Hematopoietic multipotent progenitor cell treated with erythropoietin and hydrocortisone succinate and interleukin-3 and kit ligand, for 4 days (in vitro differentiated cells): ENCODE measurements at places on chromosomes 4 and X.
A peak's percentile ranks its signal among the peaks of the same experiment; 100 is the strongest.

- DNase-seq, result peak; percentile 33
Measured at GRCh38 chr4:184924516-184924915, 93.8 kb upstream of the HELT start.

GRCh38 chr4:14767142-14767541 is 235.1 kb upstream of the CPEB2 start:
- DNase-seq, result no peak

DNA sequence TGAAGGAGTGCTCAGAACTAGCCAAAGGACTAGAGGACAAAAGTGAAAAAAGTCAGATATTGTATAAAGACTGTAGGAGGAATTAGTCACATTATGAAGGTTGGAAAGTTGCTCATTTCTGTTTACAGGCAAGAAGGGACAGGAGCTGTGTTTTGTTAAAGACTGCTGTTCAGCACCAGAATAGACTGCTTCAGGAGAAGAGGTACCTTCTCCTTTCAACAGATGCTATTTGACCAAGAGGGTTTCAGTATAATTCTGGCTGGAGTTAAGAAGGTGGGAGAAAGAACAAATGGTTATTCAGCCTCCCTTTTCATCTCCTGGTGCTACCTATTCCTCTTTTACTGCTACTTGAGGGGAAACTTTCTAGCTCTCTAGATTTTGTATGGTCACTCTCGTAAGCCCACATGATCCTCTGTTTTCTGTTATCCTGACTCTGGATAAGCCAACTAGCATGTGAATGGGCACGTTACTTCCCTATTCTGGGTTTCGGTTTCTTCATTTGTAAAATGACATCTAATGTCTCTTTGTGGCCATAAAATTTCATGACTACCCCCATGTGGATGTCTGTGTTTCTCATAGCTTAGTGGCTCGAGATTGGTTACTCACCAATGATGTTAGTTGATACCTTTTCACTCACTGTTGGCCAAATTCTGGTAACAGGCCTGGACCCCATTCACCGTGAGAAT is 68.9 kb downstream of the SH2D1A start:
- peak; percentile 14 for DNase-seq

DNA sequence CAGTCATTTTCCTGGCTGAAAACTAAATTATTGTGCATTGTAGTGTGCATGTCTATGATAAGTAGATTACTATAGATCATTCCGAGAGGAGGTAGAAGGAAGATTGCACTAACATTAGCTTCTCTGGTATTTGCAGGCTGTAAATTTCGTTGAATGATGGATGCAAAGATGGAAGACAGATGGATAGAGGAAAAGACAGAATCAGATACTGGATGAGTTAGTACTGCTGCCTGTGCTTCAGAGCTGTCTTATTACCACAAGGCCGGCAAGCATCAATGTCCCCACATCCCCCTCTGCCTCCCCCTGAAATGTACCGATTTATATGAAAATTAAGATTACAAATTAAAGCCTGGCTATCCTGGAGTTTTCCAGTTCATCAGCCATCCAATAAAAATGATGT is 17.7 kb downstream of the NAA11 start:
- DNase-seq, result no peak

GRCh38 chr4:52376132-52376704 is 282.9 kb downstream of the USP46 start:
- peak; percentile 77 for DNase-seq

GRCh38 chr4:182854466-182854865 is 62.7 kb downstream of the DCTD start:
- peak; percentile 27 for DNase-seq

GRCh38 chrX:1449823-1450149 is 2.9 kb downstream of the ASMTL start:
- DNase-seq, result no peak

DNA sequence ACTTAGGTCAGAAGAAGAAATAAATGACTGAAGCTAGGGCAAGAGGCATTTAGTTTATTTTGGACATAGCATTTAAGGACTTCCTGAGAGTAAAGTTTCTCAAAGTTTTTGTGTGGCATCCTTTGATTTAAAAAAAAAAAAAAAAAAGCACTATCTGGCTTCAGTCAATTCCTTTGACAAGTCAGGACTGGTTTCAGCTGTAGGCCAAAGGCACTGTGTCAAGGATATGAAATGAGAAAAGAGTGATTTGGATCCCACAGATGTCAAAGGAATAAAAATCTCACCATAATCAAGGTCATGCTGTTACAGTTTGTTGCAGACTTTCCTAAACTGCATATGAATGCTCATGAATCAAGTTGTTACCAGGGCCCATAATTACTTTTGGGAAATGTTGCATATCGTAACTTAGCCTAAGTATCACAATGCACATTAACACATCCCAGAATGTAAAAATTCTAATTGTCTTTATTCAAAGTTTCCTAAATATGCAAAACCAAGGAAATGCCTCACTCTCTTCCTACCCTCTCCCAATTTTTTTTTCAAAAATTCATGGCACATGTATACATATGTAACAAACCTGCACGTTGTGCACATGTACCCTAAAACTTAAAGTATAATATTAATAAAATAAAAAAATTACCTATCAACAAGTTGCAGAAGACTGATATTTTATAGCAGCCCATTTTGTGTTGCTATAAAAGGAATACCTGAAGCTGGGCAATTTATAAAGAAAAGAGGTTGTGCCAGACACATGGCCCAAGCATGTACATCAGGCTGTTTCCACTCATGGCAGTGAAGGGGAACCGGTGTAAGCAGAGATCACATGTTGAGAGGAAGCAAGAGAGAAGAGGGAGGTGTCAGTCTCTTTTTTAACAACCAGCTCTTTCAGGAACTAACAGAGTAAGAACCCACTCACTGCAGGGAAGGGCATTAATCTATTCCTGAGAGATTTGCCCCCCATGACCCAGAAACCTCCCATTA is 33.7 kb upstream of the ADAMTS3 start:
- no peak for DNase-seq

- DNase-seq, result no peak
Measured at GRCh38 chr4:70583952-70584834, 7.9 kb upstream of the AMBN start.

- DNase-seq, result no peak
Measured at GRCh38 chrX:148915474-148915873, 415.1 kb downstream of the AFF2 start.

- no peak for DNase-seq
Measured at GRCh38 chr4:26252349-26253025, 68.3 kb upstream of the RBPJ start.

DNA sequence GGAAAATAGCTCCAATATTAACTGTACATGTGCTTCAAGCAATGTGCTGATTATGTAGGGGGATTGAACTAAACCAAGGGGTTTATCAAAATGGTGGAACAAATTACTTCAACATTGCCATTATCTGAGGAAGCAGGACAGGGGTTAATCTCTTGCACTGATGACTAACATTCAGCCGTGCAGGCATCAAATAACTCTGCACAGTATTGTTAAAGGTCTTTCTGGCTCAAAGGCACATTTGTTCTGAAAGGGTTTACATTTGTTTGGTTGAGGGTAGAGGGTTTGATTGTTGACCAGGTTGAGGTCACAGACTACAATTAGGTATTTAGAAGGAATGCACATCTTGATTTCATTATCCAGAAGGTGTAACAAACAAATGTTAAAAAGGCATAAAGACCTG is 32.2 kb upstream of the CCSER1 start:
- peak; percentile 13 for DNase-seq

GRCh38 chrX:154351183-154352011 is 23.0 kb downstream of the FLNA start:
- DNase-seq, result no peak

GRCh38 chr4:10571909-10572308 is 112.7 kb downstream of the CLNK start:
- DNase-seq, result no peak

DNA sequence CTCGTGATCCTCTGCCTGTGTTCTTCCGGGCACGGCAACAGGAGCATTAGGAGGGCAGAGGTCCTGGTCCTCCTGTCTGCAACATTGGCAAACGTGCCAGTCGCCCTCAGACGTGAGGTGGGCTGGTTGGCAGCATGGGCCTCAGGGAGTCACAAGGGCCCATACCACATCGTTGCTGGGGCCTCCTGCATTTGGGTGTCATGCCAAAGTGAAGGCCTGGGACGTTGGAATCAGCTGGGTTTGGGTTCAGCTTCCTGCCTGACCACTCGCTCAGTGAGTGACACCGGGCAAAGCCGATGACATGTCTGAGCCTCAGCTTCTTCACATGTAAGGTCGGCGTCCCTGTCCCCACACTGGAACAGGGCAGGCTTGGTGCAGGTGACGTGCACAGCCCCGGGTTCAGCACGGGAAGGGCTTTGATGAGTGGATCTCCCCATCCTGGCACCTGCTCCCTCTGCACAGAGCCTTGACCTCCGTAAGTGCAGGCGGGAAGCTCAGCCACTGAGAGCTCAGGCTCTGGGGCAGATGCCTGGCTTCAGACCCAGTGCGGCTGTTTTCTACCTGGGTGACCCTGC is 91.6 kb downstream of the PSAPL1 start:
- no peak for DNase-seq

DNA sequence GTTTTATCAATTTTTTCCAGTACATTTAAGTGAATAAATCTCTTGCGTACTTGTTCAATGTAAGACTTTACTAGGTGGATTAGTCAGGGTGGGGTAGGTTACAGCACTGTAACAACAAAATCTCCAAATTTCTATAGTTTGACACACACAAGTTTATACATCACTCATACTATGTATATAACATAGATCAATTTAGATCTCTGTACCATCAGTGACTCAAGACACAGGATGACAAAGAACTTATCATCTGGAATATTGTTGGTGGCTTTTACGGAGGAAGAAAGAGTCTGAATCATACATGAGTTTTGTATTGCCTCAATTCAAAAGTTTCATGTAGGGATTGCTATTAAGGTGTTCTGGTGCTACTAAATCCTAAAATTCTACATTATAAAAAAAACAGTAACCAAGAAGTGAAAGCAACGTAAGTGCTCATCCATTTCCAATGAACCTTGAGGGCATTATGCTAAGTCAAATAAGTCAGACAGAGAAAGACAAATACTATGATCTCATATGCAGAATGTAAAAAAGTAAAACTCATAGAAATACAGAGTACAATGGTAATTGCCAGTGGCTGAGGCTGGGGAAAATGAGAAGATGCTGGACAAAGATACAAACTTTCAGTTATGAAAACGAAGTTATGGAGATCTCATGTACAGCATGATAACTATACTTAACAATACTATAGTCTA is 98.0 kb upstream of the DKK2 start:
- no peak for DNase-seq

DNA sequence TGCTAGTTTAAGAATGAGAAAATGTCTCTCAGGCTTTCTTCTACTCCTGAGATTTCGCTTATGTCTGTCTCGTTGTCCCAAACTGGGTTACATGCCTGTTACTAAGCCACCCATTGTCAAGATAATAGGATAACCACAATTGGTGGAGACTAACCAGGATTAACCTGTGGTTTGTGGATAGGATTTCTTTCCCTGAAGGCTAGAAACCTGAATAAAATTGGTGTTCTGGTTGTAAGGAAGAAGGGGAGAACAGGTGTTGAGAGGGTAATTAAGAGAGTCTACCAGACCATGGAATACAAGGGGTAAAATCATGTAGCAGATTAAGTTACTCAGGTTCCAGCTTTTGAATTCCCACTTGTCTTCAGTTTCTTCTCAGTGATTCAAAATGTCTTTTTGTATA is 225.4 kb downstream of the CPE start:
- DNase-seq, result no peak

DNA sequence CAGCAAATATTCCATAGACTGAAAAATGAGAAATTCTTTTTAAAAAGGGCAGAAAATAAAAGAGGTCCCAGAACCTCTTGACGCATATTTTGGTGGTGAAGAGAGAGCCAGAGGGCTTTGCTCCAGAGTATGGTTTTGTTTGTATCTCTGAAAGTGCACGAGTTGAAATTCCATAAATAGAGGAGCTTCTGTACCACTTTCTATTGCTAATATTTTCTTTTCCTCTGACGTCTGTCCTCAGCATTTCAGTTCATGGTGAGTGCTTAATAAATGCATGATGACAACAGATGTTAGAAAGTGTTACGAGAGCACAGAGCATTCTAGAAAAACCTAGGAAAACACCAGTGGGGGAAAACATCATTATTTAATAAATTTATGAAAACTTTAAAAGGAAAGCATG is 145.6 kb downstream of the AMELX start:
- no peak for DNase-seq

DNA sequence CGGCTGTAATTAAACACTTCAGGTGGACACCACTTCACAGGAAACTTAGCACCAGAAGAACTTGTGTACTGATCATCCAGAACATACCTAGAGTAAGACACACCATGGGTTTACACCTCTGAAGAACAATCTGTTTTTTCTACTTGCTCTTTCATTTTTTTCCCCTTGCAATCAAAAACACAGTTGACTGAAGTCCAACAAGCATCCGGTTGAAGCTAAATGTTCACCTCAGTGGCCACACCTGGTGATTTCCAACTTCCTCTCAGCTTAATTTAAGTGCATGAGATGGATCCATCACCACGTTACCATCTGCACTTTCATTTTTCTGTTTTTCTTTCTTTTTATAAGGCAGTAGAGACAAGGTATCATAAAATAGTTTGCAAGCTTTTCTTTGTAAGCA is 4.9 kb upstream of the TXK start:
- DNase-seq, result no peak

- peak; percentile 15 for DNase-seq
Measured at GRCh38 chrX:84187533-84188319, at the start of gene RPS6KA6. Gene RPS6KA6, minus strand, starts transcription at chrX:84188199. Its CDS starts 300 bp downstream, at chrX:84187899.

GRCh38 chr4:15656038-15656470 is 897 bp upstream of the FBXL5 start:
- no peak for DNase-seq

DNA sequence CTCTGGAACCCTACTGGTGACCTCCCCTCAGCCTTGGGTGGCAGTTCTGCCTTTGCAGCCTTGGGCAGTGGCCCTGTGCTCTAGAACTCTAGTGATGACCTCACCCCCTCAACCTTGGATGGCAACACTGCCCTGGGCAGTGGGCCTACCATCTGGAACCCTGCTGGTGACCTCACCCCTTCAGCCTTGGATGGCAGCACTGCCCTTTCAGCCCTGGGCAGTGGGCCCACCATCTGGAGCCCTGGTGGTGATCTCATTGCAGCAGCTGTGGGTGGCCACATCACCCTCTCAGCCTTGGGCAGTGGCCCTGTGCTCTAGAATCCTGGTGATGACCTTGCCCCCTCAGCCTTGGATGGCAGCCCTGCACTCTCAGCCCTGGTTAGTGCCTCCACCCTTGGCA is 129.3 kb downstream of the RBMX2 start:
- no peak for DNase-seq

GRCh38 chr4:118968005-118968404 is 79.4 kb downstream of the SYNPO2 start:
- DNase-seq, result peak; percentile 77

- DNase-seq, result no peak
Measured at GRCh38 chrX:149799938-149800337, 18.2 kb downstream of the MAGEA9 start.

GRCh38 chr4:187608001-187608421 is 387.6 kb upstream of the ZFP42 start:
- no peak for DNase-seq

DNA sequence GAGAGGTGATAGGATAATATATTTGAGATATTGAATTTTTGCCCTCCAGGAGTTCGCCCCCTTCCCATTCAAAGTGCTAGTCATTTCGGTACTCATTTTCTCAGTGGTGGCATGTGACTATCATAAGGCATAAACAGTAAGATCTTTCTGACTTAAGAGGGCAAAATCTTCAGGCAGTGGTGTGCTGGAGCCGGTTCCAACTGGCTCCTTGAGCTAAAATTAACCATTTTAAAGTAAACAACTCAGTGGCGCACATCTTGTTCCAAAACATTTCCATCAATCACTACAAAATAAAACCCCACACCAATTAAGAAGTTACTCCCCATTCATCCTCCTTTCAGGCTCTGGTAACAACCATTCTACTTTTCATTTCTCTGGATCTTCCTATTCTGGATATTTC is 43.3 kb downstream of the LUZP4 start:
- DNase-seq, result no peak

GRCh38 chr4:96531836-96532235 is 691.9 kb downstream of the PDHA2 start:
- no peak for DNase-seq
